NCI-H1105 (cell line): ENCODE measurements at places on chromosomes 6 and 20.
A peak's percentile ranks its signal among the peaks of the same experiment; 100 is the strongest.

DNA sequence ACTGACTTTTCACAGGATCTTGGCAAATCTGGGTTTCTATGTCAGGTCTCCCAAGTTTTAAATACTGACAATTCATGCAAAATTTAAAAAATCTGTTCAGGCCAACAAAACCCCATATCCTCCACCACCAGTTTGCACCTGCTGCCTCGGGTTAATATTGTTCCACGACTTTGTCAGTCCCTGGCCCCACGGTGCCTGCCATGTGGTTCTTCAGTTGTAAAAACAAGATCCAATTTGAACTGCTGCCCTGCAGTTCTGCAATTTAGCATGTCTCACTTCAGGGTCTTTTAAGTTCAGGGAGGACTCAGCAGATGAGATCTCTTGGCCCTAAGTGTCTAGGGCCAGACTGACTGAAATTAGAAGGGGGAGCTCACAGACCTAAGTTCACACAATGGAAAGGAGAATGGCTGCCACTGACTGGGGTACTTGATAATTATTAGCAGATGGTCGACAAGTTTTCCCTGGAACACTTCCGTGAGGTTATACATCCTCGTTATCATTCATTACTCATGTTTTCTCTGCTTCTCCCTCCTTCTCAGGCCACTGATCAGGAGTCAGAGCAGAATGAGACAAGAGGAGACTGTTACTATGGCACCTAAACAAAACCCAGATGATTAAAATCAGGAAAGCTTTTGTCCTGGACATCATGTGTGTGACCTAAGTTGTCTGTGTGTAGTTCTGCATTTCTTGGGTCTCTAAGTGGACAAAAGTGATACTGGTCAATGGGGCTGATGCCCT, 223.6 kb downstream of the KIF16B start:
- no peak for DNase-seq

DNA sequence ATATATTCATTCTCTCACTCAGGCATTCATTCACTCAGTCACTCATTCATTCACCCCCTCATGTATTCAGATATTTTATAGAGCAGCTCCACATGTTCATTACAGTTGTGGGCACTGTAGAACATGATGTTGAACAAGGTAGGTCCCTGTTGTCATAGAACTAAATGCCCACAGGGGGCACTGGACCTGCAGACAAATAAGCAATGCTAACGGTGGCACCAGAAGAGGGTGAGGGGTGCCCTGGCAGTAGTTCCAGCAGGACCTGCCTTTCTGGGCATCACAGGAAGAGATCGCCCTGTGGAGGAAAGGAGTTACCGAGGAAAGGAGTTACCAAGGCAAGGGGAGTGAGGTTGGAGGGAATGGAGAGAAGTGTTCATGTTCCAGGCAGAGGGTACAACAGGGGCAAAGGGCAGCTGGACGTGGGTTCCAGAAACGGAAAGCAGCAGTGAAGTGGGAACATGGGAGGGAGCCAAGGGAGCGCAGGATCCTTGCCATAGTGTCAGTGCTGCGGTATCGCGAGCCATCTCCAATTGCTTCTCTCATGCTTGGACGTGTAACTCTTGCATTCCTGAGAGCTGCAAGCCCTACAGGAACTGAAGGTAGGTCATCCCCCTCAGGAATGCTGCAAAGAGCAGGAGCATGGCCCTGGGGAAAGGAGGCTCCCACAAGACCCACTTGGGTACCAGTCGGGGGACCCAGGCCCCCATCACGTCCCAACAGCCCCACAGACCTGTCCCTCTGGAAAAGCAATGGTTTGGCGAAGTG, 128.2 kb downstream of the EDN3 start:
- no peak for DNase-seq

DNA sequence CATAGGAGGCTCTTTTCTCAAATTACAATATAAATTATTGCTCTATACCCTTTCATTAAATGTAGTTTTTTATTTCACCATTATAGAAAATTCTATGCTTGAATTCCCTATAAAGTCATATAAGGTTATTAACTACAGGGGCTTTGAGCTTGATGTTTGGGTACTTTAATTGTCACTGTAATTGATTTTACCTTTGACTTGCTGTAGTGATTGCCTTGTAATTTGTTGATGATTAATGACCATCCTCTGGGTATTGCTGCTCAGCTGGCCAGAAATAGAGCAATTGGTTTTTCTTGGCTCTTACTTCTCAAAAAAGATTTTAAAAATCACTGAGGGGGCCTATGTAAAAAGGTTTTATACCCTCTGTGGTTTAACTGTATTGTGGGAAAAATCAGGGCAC, 1186.0 kb downstream of the KHDRBS2 start:
- no peak for DNase-seq

- no peak for DNase-seq
Observed at GRCh38 chr20:51388227-51388626, 154.3 kb downstream of the NFATC2 start.

- DNase-seq = peak; percentile 47
Observed at GRCh38 chr6:82365016-82365795, 1.6 kb downstream of the TPBG start.

DNA sequence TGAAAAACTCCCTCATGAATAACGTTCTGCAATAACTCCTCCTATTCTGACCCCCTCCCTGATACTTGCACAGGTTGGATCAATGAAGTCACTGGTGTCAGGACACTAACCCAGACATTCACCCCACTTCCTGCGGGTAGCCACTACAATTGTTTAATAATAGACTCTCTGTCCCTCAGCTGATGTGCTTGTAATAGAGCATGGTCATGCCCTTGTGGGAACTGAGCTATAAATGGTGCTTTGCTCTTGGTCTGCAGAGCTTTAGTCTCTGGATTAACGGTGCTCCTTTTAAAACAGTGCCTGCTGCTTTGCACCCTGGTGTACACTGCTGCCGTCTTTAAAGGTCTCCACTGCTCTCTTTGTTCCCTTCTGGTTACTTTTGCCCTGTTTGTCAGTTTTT, 127.3 kb downstream of the BACH2 start:
- DNase-seq = no peak

DNA sequence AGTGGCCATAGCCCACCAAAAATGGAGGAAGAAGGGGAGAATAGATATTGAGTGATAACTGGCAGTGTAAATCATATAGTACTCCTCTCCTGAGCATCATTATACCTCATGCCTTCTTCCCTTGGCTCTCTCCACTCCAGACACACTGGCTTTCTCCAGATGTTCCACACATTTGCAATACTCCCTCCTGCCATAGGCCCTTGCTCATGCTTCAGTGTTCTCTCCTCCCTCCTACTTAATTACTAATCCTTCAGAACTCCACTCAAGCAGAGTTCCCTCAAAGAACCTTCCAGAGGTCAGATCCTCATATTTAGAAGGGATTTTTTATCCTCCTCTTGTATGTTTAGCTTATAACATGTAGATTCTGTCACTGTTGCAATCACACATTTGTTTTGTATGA, 279.5 kb upstream of the SUPT3H start:
- DNase-seq = no peak
